ENCODE measurements at places on chromosomes 3 and 15.

DNA sequence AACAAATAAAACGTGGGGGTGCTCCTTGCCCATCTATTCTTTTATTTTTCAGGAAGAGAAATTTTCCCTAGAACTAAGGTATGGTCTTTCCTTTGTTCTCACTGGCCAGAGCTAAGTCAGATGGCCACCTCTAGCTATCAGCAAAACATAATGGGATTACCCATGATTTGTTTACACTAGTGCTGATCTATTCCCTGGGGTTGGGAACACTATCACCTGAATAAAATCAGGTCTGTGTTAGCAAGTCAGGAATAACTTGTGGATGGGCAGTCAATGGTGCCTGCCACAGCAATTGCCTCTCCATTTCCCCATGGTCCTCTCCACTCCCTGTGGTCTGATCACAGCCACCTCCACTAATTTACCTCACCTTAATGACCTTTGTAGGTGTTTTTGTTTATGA lies 181.7 kb upstream of the CADPS start:
- no peak for DNase-seq

- DNase-seq = no peak
These were observed 153.4 kb downstream of the ERC2 start for GRCh38 chr3:56314842-56315241.

DNA sequence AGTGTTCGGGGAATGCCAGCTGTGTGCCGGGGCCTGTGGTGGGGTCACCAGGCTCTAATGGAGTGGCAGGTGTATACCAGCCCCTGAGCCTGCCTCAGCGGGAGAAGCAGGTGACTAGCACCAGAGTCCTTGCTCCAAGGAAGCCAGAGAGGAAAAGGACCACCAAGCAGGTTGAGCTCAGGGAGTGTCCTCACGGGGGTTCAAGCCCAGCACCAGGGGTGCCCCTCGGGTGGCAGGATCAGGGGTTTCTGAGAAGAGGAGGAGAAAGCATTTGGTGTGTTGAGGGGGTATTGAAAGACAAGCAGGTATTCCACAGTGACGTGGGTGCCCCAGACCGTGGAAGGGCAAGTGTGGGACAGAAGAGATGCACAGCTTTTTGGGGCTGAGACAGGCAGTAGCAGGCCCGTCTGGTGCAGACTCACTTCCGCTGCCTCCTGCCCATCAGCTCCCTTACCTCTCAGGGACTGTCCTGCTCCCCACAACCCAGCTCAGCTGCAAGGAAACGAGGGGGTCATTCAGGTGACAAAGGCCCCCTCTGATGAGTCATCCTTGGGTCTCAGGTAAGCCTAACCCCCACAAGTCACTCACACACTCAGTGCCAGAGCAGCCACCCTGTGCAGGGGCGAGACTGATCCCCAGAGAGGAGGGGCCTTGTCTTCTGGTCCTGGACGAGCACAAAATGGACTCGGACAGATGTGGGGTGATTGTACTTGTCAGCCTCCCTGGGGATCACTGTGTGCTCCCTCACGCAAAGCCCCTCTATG lies 21.4 kb upstream of the POC1A start:
- DNase-seq = no peak

DNA sequence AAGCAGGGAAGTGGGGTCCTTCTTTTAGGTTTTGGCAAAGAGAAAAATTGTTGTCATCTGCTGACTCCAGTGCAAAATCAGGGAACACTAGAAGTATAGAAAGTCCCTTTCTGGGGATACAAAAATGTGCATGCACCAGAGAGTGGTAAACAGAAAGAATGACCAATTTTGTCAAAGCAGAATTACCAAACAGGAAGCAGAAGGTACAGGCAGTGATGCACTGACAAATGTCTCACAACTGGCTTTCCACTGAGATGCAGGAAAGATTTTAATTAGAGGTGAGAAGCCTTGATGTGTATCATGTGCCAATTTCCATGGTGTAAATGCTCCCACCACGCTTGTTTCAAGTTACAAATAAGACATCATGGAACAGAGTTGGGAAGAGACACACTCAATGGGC lies 66.0 kb downstream of the TRIM69 start:
- no peak for DNase-seq

- no peak for DNase-seq
These were observed 10.9 kb downstream of the CCDC13 start for GRCh38 chr3:42762046-42762724.

DNA sequence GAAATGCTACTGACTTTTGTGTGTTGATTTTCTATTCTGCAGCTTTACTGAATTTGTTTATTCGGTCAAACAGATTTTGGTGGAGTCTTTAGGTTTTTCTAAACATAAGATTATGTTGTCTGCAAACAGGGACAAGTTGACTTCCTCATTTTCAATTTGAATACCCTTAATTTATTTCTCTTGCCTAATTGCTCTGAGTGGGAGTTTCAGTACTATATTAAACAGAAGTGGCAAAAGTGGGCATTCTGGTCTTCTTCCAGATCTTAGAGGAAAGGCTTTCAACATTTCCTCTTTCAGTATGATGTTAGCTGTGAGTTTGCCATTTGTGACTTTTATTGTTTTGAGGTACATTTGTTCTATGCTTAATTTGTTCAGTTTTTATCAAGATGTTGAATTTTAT lies 268.5 kb downstream of the WNT5A start:
- no peak for DNase-seq

GRCh38 chr3:166307756-166308350 lies 470.6 kb upstream of the BCHE start:
- DNase-seq = no peak

DNA sequence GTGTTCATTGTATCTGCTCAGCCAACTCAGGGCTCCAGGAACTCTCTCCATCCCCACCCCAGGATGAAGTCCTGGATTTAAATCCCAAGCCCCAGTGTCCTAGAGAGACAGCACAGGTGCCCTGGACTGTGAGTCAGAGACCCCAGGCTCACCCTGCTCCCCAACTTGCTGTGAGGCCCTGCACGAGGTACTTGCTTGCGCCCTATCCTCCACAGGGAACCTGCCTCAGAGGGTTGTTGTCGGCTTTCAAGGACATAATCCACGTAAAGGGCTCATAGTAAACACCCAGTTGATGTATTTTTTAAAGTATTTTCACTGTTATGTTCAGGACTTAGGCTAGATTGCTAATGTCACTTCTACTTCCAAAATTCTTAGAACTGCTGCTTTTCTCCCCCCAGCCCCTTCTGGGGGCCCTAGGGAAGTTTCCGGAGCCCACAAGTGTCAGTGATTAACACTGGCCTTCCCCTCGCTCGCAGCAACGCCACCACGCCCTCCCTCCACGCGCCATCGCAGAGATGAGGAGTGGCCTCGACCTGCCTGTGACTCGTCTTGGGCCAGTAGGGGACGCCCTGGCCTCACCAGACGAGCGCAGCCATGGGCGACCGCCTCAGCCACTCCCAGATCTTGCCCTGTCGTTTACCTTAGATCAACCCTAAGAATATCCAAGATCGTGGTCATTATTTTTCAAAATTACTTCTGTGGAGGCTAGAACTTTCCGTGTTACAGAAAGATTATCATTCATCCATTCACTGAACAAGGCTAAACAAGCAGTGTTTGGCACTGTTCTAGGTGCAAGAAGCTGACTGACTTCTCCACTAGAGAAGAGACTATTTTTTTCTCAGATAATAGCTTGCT lies 6.0 kb upstream of the SRP14 start:
- DNase-seq = peak; percentile 17

DNA sequence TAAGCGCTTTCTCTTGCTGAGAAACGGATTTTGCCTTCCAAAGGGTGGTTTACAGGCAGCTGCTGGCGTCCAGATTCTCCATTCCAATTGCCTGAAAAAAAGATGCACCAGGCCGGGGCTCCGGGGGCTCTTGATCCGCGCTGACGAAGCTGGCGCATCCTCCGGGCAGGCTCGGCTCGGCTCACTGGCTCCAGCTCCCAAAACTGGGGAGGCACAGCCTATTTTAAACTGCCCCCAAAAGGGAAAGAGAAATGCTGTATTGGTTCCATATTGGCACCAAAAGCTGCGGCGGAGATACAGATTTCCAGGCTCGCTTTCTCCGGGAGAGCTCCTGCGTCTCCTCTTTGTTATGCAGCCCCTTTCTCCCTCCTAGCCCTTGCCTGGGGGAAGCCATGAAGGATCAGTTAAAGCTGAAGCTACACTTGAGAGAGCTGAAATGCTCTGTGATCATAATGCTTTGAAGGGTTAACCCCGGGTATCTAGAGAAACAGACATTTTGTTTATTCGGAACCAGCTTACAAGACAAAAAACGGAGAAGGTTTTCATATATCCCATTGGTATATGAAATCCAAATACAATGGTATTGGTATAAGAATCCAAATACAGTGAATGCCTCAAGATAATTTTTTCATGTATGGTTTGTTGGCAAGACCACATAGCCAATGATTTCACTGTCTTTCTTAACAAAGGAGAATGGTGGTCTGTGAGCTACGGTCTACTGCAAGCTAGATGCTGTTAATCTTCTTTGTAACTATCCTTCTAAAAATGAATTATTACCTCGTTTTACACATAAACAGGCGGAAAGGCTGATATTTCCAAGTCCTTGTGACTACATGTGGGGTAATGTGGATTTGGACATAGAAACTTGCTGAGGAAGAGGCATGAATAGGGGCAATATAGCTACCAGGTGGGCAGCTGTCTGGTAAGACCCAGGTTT lies 693 bp downstream of the CD200 start:
- peak; percentile 13 for DNase-seq

GRCh38 chr3:120854908-120855526 lies 53.0 kb upstream of the STXBP5L start:
- DNase-seq = no peak

DNA sequence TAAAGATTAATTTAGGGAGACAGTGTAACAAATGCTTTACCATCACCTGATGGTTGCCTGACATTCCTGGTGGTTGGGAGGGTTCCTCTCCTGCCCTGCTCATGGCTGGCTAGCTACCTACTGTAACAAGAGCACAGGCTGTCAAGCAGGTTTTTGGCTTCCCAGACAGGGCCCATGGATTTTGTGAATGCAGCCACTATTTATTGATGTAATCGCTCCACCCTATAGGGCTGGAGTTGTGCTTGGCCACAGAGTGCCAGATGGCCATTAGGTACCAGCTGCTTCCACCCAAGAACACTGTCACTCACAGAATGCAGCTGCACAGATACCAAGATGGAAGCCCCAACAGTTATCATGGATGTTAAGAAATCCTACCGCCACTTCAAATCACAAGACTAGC lies 31.0 kb upstream of the KLHL25 start:
- no peak for DNase-seq

GRCh38 chr15:50997371-50998051 lies 89.0 kb downstream of the AP4E1 start:
- no peak for DNase-seq

DNA sequence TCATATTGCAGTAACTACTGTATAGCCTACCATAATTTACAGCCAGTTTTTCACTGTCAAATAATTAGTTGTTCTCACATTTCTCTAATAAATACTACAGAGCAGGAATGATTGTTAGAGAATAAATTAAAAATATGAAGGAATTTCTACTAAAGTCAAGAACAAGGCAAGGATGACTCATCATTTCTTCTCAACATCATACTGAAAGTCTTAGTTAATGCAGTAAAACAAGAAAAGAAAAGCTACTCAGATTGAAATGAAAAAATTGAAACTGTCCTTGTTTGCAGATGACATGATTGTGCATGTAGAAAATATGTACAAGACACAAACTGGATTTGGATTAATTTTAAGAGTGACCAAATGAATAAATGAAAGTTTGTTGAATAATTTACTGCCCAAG lies 608.2 kb downstream of the NSUN3 start:
- DNase-seq = no peak

GRCh38 chr3:30680789-30681648 lies 74.6 kb downstream of the TGFBR2 start:
- no peak for DNase-seq

DNA sequence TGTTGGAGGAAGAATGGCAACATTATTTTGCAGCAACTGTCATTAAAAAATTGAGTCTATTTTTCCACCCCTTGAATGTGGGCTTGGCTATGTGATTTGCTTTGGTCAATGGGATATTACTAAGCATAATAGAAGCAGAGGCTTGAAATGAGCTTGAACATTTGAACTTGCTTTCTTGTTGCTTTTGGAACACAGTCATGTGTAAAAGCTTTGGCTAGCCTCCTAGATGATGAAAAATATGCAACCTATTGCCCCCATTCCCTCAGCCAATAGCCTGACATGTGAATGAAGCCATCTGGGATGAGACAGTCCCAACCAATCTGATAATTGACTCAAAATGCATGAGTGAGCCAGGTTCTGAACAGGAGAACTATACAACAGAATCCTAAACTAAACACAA lies 78.4 kb downstream of the PLSCR2 start:
- DNase-seq = no peak

DNA sequence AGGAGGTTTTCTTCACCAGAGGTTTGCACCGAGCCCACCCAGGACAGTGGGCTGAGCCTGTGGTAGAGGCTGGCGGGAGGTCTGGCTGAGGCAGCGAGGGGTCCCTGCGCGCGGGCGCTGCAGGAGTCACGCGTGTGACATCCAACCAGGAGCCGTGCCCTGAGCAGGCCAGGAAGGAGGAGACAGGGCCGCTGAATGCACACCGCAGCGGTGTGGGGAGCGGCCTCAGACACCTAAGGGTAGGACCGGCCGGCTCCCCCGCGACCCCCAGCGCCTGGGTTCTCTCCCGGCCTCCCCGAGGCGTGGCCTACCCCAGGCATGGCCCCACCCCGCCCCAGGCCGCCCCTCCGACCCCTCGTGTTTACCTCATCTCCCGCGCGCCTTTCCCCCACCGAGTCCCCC lies 412 bp downstream of the SLC41A3 start:
- DNase-seq = peak; percentile 32
